ENCODE measurements at places on chromosomes 6 and 20. TPM values are rescaled to one million over a fixed set of nuclear protein-coding genes. Genes with fewer than 3 reads are reported as not detected.
A peak's percentile ranks its signal among the peaks of the same experiment; 100 is the strongest.

- H3K4me1 ChIP-seq, result peaks cover 22% of the 10 kb centered on the region
- H3K27me3 ChIP-seq, result no peaks in the 10 kb centered on the region
- peak overlapping the region; percentile 19 for H3K27ac ChIP-seq
- H3K36me3 ChIP-seq, result no peaks in the 10 kb centered on the region
- no peak for DNase-seq
These were observed 60.7 kb downstream of the EYA4 start for GRCh38 chr6:133301835-133302234.

DNA sequence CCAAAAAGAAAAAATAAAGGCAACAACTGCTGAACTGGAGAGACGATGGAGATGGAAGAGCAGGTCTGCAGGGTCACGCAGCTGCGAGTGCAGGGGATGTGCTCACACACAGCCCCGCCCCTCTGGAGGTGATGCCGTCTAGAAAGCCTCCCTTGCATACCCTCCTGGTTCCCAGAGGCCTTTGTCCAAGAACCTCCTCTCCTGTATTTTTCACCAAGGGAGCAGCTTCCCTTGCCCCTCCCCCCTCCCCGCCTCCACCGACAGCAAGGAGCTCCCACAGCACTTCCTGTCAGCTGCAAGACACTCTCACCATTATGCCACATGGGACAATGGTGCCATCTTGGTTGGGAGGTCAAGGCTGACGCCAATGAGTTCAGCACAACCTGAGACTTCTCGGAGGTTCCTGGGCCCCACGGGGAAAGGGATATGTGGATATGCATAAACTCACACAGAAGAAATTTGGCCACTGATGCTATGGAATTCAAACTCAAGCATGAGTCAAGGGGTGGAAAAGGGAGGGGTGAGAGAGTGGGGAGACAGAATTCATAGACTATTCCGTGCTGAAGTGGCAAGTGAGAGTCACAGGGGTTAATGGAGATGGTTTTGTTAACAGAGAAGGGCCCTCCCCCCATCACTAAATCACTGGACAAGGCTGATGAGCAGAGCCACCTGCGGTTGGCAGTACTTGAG is 132.9 kb downstream of the SCML4 start:
- DNase-seq, result no peak
- H3K4me3 ChIP-seq, result peak overlapping the region; percentile 35
- peak overlapping the region; percentile 88 for H3K27ac ChIP-seq
- H3K4me1 ChIP-seq, result peaks cover 34% of the 10 kb centered on the region
- H3K27me3 ChIP-seq, result no peaks in the 10 kb centered on the region

The LY6G5B gene
- 10.2 TPM for total RNA-seq

GRCh38 chr6:126781582-126781981 is 336.9 kb upstream of the RSPO3 start:
- DNase-seq, result no peak
- H3K4me1 ChIP-seq, result no peaks in the 10 kb centered on the region
- H3K27me3 ChIP-seq, result peaks cover 12% of the 10 kb centered on the region
- no peak overlapping the region for H3K4me3 ChIP-seq
